ENCODE measurements at places on chromosomes 12 and 14.

GRCh38 chr14:89259951-89260609 lies 157.0 kb downstream of the FOXN3 start:
- DNase-seq, result no peak
- no peak overlapping the region for H3K4me3 ChIP-seq
- peaks cover 26% of the 10 kb centered on the region for H3K4me1 ChIP-seq
- peaks cover 22% of the 10 kb centered on the region for H3K36me3 ChIP-seq
- no peak overlapping the region for H3K27ac ChIP-seq

DNA sequence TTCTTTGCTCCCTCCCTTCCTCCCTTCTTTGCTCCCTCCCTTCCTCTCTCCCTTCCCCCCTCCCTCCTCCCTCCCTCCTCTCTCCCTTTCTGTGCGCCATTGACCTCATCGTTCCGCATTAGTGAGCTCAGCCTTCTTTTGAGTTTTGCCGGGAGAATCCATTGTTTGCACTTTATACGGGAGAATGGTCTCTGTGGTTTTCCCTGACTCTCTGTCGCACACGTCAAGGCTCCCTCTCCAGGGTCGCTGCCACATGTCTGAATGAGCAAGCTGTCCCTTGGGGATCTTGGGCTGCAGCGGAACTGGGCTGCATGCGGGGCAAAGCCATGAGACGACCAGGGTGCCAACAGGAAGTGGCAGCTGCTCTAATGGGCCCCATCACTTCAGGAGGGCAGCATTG lies 118.5 kb downstream of the GLT1D1 start:
- peaks cover 13% of the 10 kb centered on the region for H3K4me1 ChIP-seq
- no peak overlapping the region for H3K4me3 ChIP-seq
- DNase-seq, result no peak
- peaks cover 4% of the 10 kb centered on the region for H3K36me3 ChIP-seq

DNA sequence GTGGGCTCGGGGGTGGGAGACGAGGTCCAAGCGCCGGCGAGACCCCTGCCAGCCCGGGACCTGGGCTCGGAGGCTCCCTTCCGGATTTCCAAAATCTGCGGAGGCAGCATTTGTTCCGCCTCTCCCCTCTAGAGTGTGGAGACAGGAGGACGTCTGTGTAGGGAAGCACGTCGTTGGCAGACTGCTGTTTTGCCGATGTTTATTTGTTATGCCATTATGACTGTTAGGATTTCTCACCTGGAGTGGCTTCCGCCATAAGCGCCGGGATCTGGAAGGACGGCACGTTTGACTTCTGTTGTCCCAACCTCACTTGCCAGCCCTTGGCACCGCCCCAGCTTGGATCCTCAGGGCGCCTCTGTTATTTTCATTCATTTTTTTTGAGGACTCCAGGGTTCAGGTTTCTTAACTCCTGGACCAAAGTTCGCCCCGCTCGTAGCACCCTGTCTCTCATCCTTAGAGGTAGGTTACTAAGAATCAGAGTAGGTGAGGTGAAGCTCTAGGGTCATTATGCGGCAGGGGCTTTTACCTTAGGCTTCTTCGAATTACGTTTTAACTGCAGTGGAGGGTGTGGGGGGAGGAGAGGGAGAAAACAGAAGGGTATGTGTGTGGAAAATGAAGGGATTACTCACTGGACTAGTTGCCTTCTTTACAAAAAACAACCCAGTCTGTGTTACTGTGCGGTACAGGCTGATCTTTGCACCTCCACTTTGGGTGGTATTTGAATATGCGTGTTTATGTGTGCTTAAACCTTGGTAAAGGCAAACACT lies 547 bp upstream of the PYGL start:
- no peaks in the 10 kb centered on the region for H3K4me1 ChIP-seq
- no peak overlapping the region for H3K27ac ChIP-seq
- peak overlapping the region; percentile 84 for H3K4me3 ChIP-seq
- peaks cover 10% of the 10 kb centered on the region for H3K27me3 ChIP-seq

GRCh38 chr14:68511129-68512047 lies 281.5 kb downstream of the ZFP36L1 start:
- no peaks in the 10 kb centered on the region for H3K36me3 ChIP-seq
- H3K27me3 ChIP-seq, result peaks cover 5% of the 10 kb centered on the region
- H3K27ac ChIP-seq, result no peak overlapping the region
- H3K4me1 ChIP-seq, result peaks cover 3% of the 10 kb centered on the region
- no peak for DNase-seq

- peaks cover 5% of the 10 kb centered on the region for H3K27me3 ChIP-seq
- no peak overlapping the region for H3K27ac ChIP-seq
- H3K36me3 ChIP-seq, result no peaks in the 10 kb centered on the region
- no peak for DNase-seq
Observed at GRCh38 chr12:100956311-100956852, 161.8 kb downstream of the ANO4 start.

- H3K27ac ChIP-seq, result no peak overlapping the region
- peaks cover 7% of the 10 kb centered on the region for H3K27me3 ChIP-seq
- no peak overlapping the region for H3K4me3 ChIP-seq
- H3K36me3 ChIP-seq, result peaks cover 4% of the 10 kb centered on the region
- H3K4me1 ChIP-seq, result peaks cover 4% of the 10 kb centered on the region
Observed at GRCh38 chr12:132268674-132269073, 60.7 kb downstream of the GALNT9 start.

GRCh38 chr12:67702136-67702535 lies 53.6 kb downstream of the DYRK2 start:
- DNase-seq, result no peak
- no peaks in the 10 kb centered on the region for H3K36me3 ChIP-seq

DNA sequence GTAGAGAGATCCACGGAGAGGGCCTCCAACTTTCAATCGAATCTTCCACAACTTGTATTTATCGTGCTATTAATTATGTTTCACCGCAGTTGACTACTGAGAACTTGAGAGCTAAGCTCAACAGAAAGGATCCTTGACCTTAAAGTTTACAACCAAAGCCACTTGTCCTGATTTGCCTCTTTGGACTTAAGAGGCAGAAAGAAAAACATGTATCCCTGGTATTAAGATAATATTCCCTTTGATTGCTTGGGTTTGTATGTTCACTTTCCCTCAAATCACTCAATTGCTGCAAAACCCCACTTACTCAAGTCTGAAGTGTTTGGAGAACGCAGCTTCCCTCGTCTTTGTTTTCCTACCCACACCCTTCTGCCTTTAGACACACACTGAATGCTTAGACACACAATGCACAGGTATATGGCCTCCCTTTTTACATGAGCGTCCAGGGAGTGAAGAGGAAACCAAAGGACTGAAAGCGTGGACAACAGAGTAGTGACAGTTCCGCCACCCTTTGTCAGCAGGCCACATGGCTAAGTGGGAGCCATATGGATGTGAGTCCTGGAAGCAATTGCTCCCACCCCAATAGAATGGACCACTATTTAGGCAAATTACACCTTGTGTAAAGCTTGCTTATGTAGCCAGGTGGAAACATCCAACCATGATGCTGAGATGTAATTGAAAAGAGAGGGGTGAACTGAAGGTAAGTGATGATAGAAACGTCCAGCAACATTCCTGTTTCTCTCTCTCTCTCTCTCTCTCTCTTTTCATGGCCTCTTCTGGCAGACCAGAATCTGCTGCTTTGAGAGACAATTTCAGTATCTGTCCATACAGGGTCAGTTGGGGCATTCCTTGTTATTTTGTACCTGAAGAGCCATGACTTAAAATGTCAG lies 1.4 kb upstream of the PKP2 start:
- H3K27me3 ChIP-seq, result peaks cover 4% of the 10 kb centered on the region
- peaks cover 7% of the 10 kb centered on the region for H3K4me1 ChIP-seq
- H3K4me3 ChIP-seq, result peak overlapping the region; percentile 89
- peak overlapping the region; percentile 57 for H3K27ac ChIP-seq
- H3K36me3 ChIP-seq, result no peaks in the 10 kb centered on the region

DNA sequence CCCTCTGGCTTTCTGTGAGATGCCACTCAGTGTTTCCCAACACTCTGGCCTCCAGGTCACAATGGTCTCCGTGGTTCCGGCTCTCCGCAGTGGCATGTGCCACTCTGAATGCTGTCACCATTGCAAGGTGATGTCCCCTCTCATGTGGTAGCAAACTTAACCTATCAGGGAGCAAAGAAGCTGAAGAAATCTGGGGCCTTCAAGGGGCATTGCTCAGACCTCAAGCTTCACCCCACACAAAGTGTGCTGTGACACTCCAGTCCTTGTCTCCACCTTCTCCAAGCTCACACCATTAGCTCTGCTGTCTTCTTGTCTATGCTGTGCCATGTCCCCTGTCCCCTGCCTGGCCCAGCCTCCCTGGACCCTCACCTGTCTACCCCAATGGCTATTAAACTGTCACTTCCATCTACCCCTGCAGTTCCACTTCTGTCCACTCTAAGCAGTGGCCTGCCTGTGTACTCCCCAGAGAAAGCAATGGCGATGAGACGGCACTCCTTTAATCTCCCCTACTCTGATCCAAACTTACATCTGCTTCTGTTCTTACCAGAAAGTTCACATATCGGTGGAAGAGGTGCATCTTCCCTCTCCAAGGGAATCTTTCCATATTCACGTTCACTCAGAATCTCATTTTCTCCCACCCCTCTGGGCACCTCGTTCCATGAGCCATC lies 93.7 kb downstream of the DHRS2 start:
- H3K27ac ChIP-seq, result no peak overlapping the region
- H3K4me1 ChIP-seq, result peaks cover 2% of the 10 kb centered on the region
- peaks cover 12% of the 10 kb centered on the region for H3K36me3 ChIP-seq
- H3K27me3 ChIP-seq, result peaks cover 5% of the 10 kb centered on the region

- peaks cover 9% of the 10 kb centered on the region for H3K36me3 ChIP-seq
- H3K4me1 ChIP-seq, result peaks cover 9% of the 10 kb centered on the region
- peaks cover 24% of the 10 kb centered on the region for H3K27me3 ChIP-seq
- no peak overlapping the region for H3K27ac ChIP-seq
- DNase-seq, result no peak
- H3K4me3 ChIP-seq, result no peak overlapping the region
Observed at GRCh38 chr12:48009471-48009870, 5.2 kb upstream of the COL2A1 start.
